Dermis blood vessel endothelial cell (primary cell): ENCODE measurements at places on chromosomes 1 and 21. TPM values are rescaled to one million over a fixed set of nuclear protein-coding genes. Genes with fewer than 3 reads are reported as not detected.

HLX gene
- 18.0 and 20.8 TPM in 2 replicates for total RNA-seq

TPM3 gene
- 707 and 1,476 TPM in 2 replicates for total RNA-seq

CYP4A11 gene
- total RNA-seq, result not detected in 2 replicates

S100A3 gene
- total RNA-seq, result 1.3 and 1.4 TPM in 2 replicates

RNU1-1 gene
- total RNA-seq, result under 0.01 TPM in 2 replicates

ZFP69 gene
- total RNA-seq, result 2.1 and 4.1 TPM in 2 replicates

SSR2 gene
- total RNA-seq, result 516 and 723 TPM in 2 replicates

ENAH gene
- 47.0 and 63.1 TPM in 2 replicates for total RNA-seq

CCDC17 gene
- 1.2 and 1.6 TPM in 2 replicates for total RNA-seq

ADAMTS1 gene
- total RNA-seq, result 12.6 and 19.3 TPM in 2 replicates

MROH7 gene
- total RNA-seq, result 0.17 TPM in 1 of 2 replicates, not detected in the other

ZBTB8B gene
- under 0.01 TPM in 2 replicates for total RNA-seq

AKR1A1 gene
- 141 and 232 TPM in 2 replicates for total RNA-seq

SYPL2 gene
- total RNA-seq, result under 0.01 TPM in 1 of 2 replicates, not detected in the other
